ENCODE measurements at places on chromosomes 1 and 21.

GRCh38 chr1:9472386-9473031 lies 66.8 kb upstream of the SLC25A33 start:
- DNase-seq: no peak

DNA sequence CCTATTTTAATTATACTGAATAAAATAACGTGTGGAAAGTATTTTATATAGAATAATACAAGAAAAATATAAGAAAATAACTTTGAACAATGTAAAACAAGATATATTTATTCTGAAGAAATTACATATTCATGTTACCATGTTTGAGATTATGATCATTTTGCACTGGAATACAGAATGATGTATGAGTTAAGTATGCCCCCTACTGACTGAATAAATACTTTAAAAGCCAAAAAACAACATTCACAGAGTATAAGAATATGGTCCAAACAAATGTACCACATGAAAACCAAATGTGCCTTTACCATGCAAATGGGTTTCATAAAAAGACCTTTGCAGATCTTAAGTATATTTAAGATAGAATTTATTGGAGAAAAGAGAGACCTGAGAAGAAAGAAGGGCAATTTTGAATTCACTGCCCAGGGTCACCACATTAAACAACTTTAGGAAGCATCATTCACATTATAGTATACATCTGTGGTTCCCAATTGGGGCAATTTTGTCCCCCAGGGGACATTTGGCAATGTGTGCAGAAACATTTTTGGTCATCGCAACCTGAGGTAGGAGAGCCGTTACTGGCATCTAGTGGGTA lies 136.6 kb upstream of the GFI1 start:
- DNase-seq: no peak

DNA sequence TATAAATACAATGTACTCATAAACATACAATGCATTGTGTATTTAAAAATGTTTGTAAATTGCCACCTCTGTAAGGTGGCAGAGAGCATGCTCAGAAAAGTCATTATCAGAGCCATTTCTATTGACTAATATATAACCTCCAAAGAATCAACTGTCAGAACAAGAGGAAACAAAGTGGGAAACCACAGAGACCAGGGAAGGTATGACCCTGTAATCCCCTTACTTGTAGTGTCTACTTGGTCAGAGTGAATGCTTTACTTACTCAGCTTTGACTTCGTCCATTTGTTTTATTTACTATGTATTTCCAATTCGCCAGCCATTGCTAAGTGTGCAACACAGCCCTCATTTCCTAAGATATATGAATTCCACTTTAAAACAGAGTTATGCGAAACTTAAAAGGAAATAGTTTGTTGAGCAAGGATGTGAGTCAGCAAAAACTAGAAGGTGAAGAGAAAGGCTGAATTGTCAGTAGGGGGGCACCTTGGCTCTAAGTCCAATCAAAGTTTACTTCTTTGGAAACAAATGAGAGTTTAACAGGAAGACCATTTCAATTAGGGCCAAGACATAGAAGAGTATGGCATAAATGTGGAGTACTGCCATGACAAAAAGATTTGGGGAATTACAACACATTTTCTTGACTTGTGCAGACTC lies 671.7 kb upstream of the PTBP2 start:
- DNase-seq: no peak

- no peak for DNase-seq
These were observed 37.6 kb downstream of the ALG6 start for GRCh38 chr1:63405021-63405420.

GRCh38 chr1:43402089-43402865 lies 12.6 kb downstream of the SZT2 start:
- no peak for DNase-seq

GRCh38 chr1:200483491-200484143 lies 73.8 kb upstream of the ZNF281 start:
- peak; percentile 99 for DNase-seq

- no peak for DNase-seq
These were observed 324.9 kb upstream of the DAB1 start for GRCh38 chr1:57748719-57749118.

GRCh38 chr1:4485398-4485797 lies 169.0 kb upstream of the AJAP1 start:
- no peak for DNase-seq

GRCh38 chr1:20255666-20256065 lies 35.0 kb upstream of the VWA5B1 start:
- DNase-seq: no peak

DNA sequence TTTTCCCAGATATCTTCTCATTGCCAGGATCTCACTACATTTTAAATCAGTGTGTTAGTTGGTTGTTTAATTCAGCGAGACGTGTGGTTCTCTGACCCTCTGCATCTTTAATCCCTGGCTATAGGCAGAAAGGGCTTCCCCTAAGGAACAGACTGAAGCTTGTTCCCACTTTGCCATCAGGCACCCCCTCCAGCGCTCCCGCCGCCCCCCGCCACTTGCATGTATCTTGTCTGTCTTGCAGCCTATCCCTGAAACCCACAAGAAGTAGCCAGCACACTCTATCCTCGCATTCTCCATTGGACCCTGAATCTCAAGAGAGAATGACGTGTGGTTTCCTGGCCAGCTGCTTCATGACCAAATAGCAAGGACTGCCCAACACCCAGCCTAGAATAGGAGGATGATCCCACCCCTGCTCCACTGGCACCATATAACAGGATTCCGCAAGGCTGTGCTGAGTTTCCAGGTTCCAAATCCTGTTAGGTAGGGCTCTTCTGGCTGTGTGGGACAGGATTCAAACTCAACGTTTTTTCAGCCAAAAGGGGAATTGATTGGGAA lies 7.8 kb downstream of the CLDN19 start:
- DNase-seq: no peak

DNA sequence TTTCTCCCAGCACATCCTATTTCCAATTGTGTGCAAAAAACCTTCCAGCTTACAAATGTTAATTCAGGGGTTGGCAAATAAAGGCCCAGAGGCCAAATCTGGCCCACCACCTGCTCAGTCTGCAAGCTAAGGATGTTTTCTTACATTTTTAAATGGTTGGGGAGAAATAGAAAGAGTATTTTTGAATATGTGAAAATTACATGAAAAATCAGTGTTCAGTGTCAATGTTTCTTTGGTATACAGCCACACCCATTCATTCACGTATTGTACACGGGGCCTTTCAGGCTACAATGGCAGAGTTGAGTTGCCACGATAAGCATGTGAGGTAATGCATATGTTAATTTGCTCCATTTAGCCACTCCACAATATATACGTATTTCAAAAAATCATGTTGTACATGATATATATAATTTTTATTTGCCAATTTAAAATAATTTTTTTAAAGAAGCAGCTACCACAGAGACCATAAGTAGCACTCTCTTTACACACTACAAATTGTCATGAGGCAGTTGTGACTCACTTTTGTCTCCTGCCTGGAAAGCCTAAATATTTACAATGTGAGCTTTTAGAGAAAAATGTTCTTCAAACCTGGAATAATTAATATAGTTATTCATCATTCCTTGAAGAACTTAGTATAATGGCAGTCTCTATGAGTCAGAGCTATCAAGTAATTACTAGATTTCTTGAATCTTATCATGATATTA lies 189.6 kb downstream of the SMYD3 start:
- DNase-seq: no peak

DNA sequence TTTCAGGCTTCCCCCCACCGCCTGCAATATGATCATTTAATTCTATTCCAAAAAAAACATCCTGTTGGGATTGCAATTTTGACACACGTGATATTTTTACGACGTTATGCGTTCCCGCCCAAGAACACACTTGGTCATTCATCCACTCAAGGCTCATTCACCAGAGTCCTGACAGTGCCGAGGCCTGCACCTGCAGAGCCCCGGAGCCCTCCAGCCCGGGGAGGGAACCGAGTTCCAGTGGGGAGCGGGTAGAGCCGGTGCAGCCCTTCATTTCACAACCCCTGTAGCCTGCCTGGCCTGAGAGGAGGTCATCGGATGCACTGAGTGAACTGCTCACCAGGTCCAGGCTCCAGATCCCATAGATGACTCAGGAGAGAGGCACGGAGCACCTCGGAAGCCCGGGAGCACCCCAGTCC lies 156.0 kb upstream of the BACE2 start:
- no peak for DNase-seq

GRCh38 chr1:203644661-203645510 lies 18.3 kb downstream of the ATP2B4 start:
- DNase-seq: no peak

DNA sequence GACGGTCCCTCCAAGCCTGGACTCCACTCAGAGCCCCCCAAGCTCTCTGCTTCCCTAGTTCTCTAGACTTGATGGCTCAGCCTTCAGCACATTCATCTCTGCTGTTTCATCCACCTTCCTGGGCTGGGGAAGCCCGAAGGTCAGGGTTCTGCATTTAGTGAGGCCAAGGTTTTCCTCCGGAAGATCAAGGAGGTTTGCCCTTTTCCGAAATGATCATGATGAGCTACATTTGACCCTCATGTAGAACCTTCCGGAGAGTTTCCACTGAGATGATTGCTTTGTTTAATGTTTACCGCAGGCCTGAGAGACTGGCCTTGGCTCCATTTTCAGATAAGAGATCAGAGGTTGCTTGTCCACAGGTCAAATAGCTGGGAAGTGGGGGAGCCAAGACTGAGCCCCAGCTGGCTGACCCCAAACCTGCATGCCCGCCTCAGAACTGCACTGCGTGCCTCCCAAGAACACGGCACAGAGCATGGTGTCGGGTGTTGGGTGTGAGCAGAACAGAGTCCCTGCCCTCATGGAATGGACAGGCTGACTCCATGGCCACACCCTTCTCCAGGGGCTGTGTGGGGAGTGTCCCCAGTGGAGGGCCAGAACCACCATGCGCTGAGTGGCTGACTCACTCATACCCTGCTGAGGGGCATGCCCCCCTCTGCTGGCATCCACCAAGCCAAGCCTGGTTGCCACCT lies 200.8 kb upstream of the TMEM51 start:
- no peak for DNase-seq

- no peak for DNase-seq
These were observed 39.6 kb upstream of the COL6A1 start for GRCh38 chr21:45941717-45942546.

- DNase-seq: no peak
These were observed 171.9 kb upstream of the USP25 start for GRCh38 chr21:15557925-15558324.

GRCh38 chr1:64508629-64509028 lies 38.7 kb downstream of the CACHD1 start:
- no peak for DNase-seq

All from kidney epithelial cell (primary cell).